ENCODE measurements at places on chromosomes 3 and 15.
A peak's percentile ranks its signal among the peaks of the same experiment; 100 is the strongest.

DNA sequence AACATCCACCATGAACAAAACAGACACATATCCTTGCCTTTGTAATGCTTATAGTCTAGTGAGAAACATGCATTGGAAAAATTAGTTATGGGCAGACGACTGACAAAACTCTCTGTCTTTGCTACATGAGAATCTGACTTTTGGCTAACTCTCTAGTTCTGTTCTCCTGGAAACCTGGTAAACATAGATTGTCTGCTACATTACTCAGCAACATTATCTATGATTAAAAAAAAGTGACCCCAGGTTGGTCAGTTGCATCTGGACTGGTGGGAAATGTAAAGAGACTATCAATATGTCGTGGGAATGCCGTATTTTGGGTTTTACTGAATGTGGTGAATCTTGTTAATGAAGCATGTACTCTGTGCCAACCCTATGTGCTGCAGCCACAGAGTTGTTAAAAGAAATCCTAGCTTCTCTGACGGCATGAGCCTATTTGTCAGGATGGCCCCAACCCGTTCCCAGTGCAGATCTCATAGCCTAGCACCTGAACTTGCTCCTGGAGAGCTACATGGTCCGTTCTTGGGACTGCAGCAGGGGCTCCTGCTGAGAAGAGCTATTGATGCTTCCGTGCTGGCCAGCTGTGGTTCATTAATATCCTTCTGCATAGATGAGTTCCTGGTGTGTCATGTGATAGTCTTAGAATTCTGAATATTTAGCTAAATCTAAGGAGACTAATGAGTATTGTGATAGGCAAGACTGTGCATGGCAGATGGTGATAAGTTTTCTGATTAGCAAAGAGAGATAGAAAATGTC, 311.7 kb upstream of the ZNF717 start:
- DNase-seq = no peak

DNA sequence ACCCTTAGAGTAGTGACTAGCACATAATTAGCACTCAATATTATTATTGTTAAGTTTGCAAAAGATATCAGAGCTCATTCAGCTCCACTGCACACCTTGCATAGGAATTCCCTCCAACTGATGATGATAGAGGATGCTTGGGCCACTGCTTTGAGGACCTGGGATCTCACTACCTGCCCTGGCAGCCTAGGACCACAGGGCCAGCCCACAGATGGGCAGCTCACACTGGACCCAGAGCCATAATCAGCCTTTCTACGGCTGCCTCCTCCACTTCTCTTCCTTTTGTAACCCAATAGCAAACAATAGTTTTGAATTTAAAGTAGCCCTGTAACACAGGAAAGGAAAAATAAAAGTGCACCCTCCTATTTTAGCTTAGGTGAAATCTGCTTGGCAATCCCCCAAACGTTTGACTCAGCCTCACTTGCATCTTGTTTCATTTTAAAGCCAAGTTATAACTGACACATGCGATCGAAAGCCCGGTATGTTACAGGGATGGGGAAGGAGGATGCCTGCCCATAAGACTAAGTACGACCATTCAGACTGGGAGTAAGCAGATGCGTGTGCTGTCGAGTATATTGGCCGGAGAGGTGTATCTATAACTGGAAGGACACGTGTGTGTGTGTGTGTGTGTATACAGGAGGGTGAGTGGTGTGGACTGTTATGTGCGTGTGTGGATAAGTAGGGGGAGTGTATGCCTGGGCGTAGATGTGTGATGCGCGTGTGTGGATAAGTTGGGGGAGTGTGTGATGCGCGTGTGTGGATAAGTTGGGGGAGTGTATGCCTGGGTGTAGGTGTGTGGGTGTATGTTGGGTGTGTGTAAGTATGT, 65.9 kb downstream of the CPN2 start:
- no peak for DNase-seq

DNA sequence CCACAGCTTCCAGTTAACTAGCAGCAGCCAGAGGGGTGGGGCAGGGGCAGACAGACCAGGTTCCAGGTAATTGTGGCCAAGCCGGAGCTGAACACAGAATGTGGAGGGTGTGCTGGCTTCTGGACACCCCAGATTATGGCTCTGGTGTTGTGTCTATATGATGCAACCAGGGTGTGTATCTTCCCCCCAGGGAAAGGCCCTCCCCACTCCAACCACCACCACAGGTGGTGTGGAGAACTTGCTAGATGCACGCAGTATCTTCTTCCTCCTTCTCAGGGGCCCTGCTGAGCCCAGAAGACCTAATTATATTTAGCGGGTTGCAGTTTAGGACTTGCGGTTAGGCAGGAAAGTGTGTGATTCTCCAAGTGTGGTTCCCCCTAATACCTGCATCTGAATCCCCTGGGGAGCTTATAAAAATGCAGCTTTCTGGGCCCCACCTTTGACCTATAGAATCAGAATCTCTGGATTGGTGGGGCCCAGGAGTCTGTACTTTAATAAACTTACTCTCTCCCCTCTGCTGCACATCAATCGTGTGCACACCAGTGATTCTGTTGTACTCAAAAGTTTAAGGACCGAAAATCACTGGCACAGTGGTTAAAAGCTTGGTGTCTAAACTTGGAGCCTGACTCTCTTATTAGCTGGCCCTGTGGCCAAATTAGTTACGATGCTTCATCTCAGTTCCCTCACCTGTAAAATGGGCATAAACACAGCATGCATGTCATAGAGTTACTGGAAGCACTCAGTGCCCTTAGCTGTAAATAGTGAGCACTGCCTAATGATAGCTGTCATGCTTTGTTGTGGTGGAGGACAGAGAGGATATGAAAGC, 379.1 kb upstream of the PROK2 start:
- no peak for DNase-seq

DNA sequence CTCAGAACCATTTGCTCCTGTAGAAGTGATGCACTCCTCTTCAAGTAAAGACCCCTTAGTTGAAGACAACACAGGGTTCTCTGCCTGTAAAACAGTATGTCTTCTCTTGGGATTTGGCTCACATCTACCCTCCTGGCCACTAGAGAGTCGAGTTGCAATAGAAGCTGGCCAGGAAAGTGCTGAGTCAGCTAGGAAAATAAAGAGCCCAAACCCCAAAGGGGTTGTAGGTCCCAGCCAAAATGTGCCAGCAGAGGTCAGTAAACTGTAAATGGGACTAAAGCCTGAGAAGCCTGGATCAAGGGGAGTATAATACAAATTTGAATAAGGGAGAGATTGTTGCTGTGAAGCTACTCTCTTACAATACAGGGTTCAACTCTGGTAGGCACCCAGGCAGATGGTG, 37.2 kb upstream of the THBS1 start:
- no peak for DNase-seq

- no peak for DNase-seq
Measured at GRCh38 chr3:102258666-102259227, 176.1 kb upstream of the ZPLD1 start.

GRCh38 chr3:111539351-111540331, 2.4 kb upstream of the CD96 start:
- DNase-seq = peak; percentile 58

- DNase-seq = no peak
Measured at GRCh38 chr3:40397912-40398311, 10.9 kb downstream of the ENTPD3 start.

GRCh38 chr15:67186688-67187087, 67.8 kb downstream of the AAGAB start:
- DNase-seq = no peak
